ENCODE measurements at places on chromosomes 12 and 14.
A peak's percentile ranks its signal among the peaks of the same experiment; 100 is the strongest.

- DNase-seq, result no peak
Measured at GRCh38 chr12:75634244-75635222, 123.1 kb upstream of the KRR1 start.

DNA sequence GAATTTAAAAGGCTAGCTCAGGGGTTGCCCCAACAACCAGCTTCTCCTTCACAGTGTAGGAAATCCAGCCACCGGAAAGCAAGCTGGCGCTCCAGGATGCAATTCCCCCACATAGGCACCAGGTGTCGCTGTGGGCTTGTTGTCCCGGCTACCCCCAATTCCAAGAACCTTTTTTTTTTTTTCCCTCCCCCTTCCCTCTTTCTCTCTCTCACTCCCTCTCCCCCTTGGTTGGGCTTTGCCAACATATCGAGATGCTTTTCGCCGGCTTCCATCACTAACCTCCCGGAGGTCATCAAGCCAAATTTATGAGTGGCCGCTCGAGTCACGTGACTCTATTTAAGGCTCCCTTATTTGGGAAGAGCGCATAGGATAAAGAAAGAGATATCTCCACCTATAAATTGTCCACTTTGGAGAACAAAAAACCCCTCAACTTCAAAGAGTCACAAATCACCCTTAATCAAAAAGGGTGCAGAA, at the start of gene HOXC5:
TSS of gene HOXC5 (plus strand) at position 424 of the 474 bp plus-strand sequence. CDS start 73 bp downstream, outside the sequence.
- DNase-seq, result peak; percentile 82

DNA sequence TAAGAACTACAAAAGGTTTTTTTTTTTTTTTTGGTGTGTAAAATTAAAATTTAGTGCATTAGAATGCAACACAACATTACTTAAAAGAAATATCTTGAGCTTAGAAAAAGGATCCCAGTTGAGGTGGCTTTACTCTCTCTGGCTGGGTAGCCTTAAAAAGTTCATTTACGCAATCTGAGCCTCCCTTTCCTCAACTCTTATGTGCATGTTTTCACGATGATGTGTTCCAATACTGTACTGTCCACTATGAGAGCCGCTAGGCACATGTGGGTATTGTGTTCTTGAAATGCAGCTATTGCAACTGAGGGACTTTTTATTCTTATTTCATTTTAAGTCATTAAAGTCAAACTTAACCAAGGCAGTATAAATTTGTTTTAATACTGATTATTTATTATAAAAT, 460.9 kb upstream of the SYT1 start:
- no peak for DNase-seq

DNA sequence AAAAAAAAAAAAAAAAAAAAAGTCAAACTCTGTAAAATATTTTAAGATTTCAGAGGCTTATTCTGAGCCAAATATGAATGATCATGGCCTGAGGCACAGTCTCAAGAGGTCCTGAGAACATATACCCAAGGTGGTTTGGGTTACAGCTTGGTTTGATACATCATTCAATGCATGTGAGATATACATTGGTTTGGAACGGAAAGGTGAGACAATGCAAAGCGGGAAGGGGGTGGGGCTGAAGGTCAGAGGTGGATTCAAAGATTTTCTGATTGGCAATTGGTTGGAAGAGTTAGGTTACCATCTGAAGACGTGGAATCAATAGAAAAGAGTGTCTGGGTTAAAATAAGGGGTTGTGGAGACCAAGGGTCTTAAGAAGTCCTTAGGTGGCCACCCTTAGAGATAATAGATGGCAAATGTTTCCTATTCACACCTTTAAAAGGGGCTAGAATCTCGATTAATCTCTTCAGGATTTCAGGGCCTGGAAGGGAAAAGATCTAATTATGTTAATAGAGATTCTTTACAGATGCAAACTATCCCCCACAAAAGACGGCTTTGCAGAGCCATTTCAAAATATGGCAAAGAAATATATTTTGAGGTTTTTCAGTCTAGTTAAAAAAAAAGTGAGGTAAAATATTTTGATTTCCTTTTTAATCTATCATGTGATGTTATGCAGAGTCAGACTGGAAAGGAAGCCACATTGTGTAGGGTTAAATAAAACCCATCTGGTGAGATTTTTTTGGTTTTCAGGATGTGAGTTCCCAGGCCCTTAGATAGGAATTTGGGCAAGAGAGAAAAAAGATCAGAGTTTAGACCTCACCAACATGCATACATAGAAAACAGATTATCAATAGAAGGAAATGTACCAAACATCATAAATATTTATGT, 173.8 kb upstream of the CNOT2 start:
- DNase-seq, result no peak

DNA sequence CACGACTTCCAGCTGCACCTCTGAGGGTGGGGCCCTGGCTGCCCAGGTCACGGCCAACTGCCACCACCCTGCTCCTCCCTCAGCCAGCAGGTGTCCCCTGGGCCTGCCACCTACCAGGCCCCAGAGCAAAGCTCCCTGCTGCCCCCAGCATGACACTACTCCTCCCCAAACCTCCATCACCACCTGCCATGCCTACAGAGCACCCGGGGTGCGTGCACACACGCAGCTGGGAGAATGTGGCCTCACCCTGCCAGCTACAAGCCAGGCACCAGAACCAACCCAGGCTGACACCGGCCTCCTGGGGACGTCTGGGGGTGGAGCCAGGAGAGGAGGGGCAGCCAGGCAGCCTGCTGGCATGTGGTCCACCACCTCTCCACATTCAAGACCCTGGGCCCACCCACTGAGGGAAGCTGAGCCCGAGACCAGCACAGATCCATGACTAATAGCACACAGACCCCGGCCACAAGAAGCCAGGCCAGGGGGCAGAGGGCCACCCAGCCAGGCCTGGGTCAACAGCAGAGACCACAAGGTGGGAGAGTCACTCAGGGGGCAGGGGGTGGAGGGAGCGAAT, 3.4 kb downstream of the JAG2 start:
- DNase-seq, result no peak
